Stimulated activated CD8-positive, alpha-beta memory T cell treated with anti-CD3 and anti-CD28 coated beads, Interleukin-7, amount 100 ng/mL, for 4 hours (primary cell): ENCODE measurements at places on chromosomes 1 and 21.

GRCh38 chr1:145782272-145783099 is 41.4 kb downstream of the RNF115 start:
- no peak for DNase-seq

- DNase-seq: no peak
Observed at GRCh38 chr1:32818804-32819541, 1.5 kb downstream of the S100PBP start.

- DNase-seq: no peak
Observed at GRCh38 chr1:221264848-221265247, 385.6 kb downstream of the HLX start.

- DNase-seq: no peak
Observed at GRCh38 chr1:158972841-158973240, 36.9 kb upstream of the IFI16 start.

GRCh38 chr1:23140940-23141596 is 27.6 kb downstream of the LUZP1 start:
- no peak for DNase-seq

GRCh38 chr1:232688398-232688797 is 58.5 kb upstream of the SIPA1L2 start:
- DNase-seq: no peak

DNA sequence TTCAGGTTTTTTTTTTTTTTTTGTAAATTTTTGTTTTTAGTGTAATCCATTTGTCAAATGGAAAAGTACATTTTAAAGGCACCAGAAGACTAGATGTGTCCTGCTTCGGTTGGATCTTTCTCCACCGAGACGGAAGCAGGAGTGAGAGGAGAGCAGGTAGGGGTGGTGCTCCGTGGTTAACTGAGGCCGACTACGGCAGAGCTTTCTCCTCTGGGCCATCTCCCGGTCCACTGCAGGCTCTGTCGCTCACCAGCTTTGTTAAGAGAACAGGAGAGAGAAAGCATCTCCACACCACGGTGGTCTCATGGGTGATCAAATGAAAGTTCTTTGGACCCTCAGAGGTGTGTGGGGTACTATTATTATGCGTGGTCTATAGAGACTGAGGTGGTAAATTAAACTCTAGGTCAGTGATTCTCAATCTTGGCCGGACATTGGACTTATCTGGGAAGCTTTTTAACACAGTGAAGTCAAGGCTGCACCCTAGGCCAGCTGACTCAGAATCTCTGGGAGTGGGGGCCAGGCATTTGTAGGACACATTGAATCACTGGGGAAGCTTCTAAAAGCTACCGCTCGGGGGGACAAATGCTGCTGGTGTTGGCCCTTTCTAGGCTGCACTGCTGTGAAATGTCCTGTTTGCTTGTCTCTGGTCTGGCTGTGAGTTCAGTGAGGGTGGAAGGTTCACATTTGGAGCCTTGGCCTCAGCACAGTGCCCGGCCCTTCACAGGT is 25.0 kb downstream of the ABCA4 start:
- DNase-seq: no peak
